ENCODE measurements at places on chromosomes 5 and 9.

DNA sequence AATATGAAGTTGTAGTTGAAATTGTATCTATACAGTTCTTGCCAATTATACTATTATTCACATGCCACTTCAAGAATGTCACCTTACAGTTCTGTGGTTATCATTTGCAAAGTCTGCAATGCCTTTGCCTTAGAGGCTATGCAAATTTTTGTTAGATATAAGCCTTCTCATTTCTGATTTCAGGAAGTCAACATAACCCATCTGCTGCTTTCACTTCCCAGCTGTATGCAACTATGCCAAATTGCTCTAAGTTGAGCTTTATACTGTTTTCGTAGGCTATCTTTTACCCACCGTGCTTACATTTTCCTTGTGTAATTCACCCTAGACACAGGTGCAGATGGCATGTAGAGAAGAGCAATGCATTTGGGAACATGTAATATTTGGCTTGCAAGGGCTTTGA is 1083.0 kb downstream of the CDH9 start:
- DNase-seq: no peak

DNA sequence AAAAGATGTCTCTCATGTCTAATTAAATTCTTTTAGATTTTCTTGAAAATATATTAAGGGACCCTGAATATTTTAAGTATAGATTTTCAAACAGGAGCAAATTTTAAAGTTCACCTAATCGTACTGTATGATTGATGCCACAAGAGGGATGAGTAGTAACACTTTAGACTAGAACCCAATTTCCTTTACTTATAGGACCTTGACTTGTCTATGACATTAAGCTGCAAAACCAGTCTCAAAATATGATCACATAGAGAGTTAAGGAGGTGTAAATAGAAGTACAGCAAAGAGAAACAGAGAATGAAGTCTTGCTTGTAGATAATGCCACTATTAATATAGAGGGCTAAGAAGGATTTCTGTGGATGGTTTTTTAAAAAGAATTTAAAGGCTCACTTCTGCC is 312.9 kb upstream of the PRR16 start:
- no peak for DNase-seq

GRCh38 chr5:54521856-54522479 is 4.4 kb downstream of the SNX18 start:
- DNase-seq: no peak

DNA sequence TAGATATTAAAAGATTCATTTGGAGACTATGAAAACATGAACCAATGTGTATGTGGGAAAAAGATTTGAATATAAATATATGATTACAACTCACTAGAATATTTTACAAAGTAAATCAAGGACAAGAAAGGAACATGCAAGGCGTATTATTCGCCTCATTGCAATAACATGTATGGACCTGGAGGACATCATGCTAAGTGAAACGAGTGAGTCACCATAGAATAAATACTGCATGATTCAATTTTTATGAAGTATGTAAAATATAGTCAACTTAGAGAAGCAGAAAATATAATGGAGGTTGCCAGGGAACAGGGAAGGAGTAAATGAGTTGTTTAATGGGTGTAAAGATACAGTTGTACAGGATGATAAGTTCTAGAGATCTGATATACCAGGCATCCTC is 4.9 kb downstream of the TXNDC8 start:
- DNase-seq: no peak

GRCh38 chr9:133098871-133099270 is 22.2 kb downstream of the RALGDS start:
- no peak for DNase-seq

- DNase-seq: no peak
Observed at GRCh38 chr5:2752821-2753439, 1.5 kb upstream of the IRX2 start.

GRCh38 chr5:67896930-67897313 is 318.6 kb upstream of the PIK3R1 start:
- DNase-seq: no peak

DNA sequence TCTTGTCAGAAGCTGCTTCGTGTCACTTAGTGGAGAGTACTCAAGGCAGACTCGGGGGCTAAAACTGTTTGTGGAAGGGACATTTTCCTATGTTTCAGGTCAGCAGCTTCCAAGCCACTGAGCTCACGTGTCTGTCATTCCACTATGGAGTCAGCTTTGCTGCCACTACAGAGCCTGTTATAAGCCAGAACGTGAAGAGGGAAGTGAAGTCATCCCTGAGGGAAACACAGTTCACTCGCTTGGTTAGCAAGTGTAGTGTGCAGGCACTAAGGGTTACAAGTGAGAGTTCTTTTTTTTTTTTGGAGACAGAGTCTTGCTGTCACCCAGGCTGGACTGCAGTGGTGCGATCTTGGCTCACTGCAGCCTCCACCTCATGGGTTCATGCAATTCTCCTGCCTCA is 24.5 kb upstream of the LTC4S start:
- DNase-seq: no peak

- DNase-seq: no peak
Observed at GRCh38 chr5:116272281-116272941, 187.6 kb downstream of the COMMD10 start.

DNA sequence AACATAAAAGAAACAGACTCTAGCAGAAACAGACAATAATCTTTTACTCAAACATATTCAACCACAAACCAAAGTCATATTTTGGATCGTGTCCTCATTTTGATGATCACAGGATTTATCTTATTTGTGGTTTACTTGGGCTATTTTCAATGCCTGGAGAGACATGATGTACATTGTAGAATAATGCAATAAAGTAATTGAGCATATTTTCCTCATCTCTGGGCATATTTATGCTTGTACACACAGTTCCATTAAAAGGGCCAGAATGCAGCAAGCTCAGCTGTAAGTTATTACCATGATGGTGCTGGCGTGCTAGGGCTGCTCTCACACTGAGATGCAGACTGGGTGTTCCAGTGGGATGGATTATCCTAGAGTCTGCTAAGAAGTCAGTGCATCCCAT is 456.7 kb downstream of the TLE4 start:
- no peak for DNase-seq

GRCh38 chr9:114231719-114232449 is 76.5 kb downstream of the COL27A1 start:
- DNase-seq: no peak

DNA sequence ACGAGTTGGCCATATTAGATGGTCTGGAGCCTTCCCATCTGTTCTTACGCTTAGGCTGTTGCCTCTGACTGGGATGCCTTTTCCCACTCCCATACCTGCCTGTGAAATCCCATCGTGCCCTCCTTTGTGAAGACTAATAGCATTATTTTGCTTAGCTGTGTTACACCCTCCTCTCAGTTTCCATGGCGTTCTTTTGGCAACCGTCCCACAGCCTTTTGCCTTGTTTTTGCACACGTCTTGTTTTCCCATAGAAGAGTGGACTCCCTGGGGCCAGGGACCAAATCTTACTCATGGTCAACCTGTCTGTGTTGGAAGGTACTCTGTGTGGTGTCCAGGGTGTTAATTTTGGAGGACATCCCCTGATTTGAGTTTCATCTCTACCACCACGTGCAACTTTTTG is 242.1 kb downstream of the HSPA4 start:
- DNase-seq: no peak

DNA sequence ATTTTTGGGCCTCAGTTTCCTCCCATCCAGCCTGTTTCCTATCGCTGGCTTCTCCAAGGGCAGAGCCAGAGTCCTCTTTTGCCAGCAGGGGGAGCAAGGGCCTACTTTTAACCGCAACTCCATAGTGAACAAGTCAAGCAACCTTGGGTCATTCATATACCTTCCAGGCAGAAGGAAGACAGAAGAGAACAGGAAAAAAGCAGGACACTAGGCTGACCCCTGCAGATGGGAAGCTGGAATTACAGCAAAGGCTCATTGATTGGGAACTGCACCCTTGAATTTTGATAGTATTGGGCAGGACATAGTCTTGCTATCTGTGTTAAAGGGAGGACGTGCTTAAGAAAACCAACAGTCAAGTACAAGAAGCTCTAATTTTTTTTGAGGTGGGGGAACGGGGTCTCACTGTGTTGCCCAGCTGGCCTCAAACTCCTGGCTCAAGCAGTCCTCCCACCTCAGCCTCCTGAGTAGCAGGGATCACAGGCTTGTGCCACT is 30.1 kb downstream of the QRFP start:
- peak; percentile 9 for DNase-seq

DNA sequence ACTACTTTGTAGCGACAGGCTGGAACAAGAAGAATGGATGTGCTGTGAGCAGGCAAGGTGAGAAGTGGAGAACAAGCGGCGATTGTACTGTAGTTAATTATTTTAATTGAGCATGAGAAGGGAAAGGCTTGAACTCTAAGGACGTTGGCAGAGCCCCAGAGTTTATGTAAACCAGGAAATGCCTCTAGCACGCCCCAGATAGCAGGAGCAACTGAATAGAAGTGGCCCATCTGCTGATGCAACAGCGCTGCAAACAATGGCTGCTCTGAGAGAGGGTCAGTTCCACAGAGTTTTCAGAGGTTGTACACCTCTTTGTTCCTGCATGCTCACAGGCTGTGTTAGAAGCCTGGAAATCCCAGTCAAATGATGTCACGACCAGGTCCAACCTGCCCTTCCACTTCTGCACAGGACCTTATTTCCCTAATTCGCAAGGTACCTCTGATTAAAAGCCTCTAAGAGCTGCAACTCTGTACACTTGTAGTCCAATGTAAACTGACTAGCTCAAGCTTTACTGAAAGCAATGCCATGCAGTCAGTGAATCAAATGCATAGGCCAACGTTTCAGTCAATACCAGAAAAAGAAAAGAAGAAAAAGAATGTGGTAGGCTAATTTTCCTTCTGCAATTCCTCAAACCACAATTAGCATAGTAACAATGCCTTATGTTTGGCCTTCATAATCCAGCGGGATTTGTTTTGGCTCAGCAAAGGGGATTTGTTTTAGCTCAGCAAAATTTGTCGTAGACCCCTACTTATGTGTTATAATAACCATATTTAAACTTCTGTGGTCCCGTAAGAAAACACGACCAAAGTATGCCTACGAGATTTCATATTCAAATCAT is 119.6 kb upstream of the RETREG1 start:
- DNase-seq: no peak

DNA sequence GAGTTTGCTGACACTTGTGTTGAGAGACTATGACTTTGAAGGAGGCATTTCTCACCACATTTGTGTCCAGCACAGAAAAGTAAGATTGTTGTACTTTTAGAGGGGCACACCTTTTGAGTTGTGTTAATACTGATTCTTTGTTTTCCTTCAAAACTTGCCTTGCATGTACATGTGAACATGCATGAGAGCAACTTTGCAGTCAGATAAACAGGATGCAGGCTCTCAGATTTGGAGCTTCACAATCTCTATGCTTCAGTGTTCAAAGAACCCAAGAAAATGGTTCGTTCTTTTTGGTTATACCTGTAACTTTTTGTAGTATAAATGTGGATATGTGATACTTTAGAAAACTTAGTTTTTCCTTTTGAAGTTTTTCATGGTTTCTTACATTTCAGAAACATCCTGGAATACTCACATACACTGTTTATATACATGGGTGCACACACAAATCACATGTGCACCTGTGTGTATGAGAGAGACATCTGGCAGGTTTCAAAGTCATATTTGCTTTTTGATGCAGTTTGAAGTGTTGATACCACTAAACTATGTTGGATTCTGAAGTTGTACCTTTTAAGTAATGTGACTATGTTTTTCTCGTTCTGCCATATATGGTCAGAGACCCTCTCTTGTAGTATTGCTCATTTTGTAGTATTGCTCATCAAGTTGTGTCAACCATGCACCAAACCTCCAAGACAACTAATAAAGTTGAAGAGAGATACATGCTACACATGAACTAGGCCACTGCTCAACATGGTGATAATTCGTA is 190.7 kb downstream of the CD180 start:
- no peak for DNase-seq
